CD4-positive, alpha-beta memory T cell (primary cell): ENCODE measurements at places on chromosomes 5 and 9.

GRCh38 chr9:14030375-14031059 is 283.4 kb downstream of the NFIB start:
- DNase-seq = no peak

GRCh38 chr5:142119051-142119625 is 10.6 kb downstream of the NDFIP1 start:
- DNase-seq = no peak

DNA sequence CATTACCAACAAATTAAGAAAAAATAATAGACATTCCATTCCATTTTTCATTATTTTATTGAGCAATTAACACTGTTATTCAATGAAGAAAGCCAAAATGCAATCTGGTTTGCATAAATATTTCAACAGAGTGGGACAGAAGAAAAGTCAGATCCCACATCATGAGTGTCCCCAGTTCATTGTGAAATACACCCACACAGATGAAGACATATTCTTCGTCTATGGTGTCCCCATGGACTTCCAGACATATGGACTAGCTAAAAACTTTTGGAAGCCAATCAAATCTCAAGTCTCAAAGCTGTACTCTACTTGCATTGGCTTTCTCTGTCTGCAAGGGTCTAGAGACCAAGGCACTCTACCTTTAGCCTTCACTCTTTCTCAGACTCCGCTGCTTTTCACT is 194.3 kb downstream of the SEMA5A start:
- no peak for DNase-seq

DNA sequence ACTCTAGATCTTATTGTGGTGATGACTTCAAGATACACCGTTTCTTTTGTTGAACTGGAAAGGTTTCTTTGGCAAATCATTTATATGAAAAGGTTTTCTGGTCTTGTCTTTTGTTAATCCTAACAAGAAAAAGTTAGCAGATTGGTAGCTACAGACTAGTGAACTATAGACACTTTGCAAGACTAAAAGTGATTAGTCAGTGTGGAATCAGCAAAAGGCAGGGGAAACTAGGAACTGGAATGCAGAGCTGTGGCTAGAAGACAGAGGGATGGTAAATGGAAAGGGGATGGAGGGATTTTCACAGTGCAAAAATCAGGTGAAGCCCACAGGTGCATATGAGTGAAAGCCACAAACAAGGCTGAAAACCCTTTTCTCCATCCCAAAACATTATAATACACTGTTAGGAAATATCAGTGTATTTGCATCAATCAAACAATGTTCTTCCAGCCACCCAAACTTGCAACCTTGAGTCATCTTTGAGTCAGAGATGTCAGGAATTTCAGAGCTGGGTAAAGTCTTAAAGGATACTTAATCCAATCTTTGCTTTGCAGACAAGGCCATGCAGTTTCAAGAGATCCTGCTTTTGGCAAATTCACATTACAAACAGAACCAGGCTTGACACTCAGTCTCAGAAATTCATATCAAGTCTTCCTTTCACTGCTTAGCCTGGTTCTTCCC is 52.7 kb downstream of the PLK2 start:
- DNase-seq = no peak

GRCh38 chr5:68379275-68380036 is 163.9 kb downstream of the PIK3R1 start:
- no peak for DNase-seq

GRCh38 chr5:137141779-137142178 is 357.3 kb downstream of the SPOCK1 start:
- DNase-seq = no peak

DNA sequence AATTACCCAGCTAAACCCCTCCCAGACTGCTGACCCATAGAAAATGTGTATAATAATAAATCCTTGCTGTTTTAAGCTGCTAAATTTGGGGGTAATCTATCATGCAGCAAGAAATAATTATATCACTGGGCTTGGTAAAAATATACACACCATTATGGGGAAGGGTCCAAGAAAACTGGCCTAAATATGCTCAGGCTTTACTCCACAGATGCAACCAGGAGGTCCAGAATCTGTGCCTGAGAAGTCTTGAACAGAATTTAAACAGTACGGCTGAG is 102.5 kb upstream of the SLC44A1 start:
- DNase-seq = no peak

- DNase-seq = no peak
These were observed 455 bp downstream of the KIF20A start for GRCh38 chr5:138179277-138179857.

DNA sequence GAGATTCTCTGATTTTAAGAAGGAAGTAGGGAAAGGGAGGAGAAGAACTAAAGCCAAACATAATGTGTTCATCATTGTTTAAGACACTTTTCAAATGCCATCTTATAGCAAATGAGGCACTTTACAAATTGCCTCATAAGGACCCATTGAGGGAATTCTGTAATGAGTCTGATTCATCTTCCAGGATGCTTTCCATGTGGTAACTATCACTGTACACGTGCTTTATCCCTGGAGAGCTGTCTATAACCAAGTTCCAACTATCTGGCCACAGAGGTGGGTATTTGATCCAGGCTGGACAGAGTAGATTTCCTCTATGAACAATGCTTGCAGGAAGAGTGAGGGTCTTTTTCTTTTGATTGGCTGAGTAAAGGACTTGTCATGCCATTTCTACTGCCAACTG is 183.5 kb upstream of the NFIB start:
- DNase-seq = no peak

DNA sequence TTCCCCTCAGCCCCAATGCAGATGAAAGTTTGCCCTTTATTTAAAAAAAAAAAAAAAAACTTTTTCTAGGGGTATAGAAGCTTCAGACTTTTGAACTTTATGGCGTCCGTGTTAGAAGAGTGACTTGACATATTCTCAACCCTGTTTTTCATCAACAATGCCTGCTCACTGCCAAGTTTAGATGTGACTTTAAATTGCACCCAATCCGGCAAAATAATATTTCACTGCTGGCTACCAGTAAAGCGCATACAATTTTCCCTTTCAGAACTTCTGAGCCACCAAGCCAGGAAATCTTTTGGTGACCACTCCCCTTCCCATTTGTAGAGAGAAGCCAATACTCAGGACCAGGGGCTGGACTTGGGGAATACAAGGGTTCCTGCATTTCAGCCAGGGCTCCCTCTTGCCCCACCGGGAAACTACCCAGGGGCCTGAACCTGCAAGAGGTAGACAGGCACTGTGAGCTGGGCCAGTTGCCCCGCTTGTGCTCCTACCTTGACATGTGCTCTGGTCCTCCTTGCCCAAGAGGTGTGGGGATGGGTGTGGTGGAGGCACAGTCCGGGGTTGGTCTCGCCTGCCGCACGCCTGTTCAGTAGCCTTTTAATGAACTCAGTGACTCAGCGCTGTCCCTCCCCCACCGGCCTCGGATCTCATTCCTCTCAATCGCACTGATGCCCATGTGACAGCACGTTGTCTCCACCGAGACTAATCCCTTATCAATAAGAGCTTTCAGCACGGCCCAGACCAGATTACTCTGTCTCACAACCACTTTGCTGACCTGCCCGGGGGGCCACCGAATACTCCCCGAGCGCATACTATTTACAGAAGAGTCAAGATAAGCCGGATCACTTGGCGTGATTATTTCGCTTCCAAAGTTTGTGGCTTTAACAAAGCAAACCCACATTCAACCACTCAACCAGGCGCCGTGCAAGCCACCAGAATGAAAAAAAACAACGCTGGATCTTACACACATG is 226.4 kb downstream of the DCP2 start:
- DNase-seq = no peak

DNA sequence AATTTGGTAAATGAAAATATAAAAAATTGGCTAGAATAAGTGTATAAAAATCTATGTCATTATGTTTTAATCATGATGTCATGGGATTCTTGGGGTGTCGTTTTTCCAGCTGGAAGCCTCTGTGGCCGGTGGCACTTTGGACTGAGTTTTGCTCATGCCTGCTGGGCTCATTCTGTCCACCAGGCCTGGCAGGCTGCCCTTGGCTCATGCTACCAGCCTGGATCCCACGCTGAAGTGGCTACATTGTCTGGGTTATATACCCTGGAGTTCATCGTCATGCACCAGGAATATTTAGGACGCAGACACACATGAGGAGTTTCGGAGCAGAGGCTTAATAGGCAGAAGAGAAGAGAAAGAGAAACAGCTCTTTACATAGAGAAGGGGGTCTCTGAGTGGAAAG is 1913.7 kb upstream of the WWC1 start:
- DNase-seq = no peak

- no peak for DNase-seq
These were observed 80.0 kb upstream of the OTULINL start for GRCh38 chr5:14501353-14502293.

DNA sequence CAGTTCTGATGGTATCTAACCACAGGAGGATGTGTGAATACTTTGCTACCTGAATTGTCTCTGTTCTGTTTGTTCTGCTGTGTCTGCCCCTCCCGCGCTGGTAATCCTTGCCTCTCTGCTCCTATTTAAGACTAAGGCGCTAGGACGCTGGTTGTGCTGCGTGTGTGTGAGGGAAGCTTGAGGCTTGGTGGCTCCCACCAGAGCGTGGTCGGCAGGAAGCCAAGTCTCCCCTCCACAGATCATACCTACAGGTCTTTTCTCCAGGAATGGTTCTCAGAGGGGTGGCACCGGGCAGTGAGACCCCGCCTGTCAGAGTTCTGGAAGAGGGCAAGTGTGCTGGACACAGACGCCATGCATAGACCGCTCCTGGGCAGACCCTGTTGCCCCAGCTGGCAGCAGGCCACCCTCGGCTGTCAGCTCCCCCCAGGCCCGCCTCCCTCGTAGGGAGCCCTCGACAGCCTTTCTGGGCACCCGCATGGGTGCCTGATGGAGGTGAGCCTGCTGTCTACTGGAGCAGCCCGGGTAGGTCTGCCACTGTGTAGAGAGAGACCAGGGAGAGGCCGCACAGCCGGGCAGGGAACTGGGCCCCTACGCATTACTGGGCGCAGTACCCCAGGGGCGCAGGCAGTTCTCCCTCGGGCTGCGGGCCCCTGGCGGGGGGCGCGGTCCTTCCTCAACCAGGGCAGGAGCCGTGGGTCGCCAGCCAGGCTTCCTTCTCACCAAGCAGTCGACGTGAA is 53.4 kb upstream of the ROR2 start:
- DNase-seq = no peak

DNA sequence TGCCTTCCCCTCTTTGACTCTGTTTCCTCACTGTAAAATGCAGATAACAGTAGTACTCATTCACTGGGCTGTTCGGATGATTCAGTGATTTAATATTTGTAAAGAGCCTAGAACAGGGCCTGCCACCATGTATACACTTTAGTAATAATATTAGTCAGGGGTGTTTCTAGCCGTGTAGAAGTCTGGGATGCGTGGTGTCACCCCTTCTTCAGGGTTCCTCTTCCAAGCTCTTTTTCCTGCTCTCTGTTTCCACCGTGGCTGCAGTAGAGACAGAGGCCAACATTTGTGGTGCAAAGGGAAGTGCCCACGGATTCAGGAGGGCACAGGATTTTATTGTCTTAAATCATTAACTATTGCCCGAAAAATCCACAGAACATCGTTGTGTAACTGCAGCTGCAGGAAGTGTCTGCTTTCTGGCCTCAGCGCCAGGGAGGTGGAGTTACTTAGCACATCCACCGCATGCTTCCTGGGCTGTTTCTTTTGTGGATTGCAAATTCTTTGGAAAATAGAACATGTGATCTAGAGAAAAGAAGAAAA is 61.7 kb downstream of the TRIO start:
- no peak for DNase-seq

DNA sequence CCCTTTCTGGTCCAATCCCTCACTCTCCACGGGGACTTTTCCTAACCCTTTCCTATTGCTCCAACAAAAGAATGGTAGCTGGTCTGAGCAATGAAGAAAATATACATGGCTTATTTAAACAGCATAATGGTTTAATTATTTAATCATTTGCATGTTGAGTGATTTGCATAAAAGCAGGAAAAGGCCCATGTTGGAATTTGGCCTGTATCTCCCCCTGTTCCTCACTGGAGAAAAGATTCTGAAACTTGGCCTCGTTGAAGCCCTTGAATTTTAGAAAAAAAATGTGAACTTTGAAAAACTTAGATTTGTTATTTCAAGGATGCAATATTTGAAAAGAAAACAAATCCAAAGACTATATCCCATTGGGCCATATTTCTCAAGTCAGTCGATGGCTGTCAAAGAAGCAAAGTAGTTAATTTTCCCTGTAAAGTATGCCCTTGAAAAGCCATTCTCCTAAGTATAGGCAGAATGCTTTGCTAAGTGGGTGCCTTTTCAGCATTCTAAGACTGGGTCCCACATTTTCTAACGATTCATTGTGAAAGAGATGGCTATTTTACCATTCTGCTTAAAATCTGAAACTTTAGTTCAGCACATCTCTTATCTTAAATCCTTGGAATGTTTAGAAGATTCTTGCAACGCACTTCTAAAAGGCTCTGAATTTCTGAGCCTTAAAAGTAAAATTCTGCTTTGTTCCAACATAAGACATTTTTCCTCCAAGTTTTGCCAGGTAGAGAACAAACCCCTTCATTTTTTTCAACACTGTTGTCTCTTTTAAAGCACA is 428.8 kb downstream of the ARHGEF28 start:
- no peak for DNase-seq

DNA sequence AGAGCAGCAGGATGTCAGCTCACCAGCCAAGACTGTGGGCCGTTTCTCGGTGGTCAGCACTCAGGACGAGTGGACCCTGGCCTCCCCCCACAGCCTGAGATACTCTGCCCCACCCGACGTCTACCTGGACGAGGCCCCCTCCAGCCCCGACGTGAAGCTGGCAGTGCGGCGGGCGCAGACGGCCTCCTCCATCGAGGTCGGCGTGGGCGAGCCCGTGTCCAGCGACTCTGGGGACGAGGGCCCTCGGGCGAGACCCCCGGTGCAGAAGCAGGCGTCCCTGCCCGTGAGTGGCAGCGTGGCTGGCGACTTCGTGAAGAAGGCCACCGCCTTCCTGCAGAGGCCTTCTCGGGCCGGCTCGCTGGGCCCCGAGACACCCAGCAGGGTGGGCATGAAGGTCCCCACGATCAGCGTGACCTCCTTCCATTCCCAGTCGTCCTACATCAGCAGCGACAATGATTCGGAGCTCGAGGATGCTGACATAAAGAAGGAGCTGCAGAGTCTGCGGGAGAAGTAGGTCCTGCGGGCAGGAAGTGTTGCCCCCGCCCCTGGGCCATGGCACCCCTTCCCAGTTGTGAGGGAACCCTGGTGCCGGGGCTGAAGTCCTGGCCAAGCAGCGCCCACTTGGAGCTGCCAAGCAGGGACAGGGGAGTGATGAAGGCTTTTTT is 108.9 kb downstream of the WNK2 start:
- no peak for DNase-seq

- DNase-seq = peak; percentile 12
These were observed 34.4 kb upstream of the RANBP6 start for GRCh38 chr9:6049798-6050197.

DNA sequence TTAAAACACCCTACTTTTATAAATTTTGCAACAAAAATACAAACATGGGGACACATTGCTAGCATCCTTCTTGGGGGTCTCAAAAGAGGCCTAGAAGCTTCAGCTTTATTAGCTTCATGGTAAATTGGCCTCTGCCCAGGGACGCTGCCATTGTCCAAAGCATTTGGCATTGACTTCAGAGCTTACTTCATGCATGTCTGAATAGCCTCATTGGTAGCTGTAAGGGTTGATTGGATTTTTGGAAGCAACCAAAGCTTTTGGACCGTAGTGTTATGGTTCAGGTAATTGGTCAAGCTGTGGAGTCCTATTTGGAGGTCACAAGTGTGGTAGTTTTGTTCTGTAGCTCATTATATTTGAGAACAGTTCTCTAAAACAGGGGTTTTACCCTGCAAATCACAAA is 411.7 kb upstream of the SLC24A2 start:
- no peak for DNase-seq
